ENCODE measurements at places on chromosomes 2 and 18.

DNA sequence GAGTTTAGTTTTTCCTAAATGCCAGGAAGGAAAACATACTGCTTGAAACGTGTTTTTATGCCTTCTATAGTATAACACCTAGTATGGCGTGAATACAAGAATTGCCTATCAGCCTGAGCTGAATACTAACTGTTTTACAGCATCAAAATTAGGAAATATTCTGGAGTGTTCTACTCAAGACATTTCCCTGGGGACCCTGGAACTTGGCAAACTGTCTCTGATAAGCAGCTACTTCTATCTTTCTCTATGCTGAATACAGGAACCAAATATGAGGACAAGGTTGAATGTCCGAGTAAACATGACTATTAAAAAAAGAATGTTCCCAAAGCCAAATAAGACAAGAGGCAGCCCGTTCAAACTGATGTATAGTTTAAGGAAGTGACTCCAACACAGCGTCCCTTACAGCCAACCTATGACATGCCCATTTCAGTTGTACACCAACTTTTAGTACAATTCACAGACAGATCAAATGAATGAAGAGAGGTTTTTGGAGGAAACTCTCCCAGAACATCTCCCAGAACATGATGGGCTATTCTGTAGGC is 951.3 kb upstream of the ACVR2A start:
- DNase-seq: no peak

DNA sequence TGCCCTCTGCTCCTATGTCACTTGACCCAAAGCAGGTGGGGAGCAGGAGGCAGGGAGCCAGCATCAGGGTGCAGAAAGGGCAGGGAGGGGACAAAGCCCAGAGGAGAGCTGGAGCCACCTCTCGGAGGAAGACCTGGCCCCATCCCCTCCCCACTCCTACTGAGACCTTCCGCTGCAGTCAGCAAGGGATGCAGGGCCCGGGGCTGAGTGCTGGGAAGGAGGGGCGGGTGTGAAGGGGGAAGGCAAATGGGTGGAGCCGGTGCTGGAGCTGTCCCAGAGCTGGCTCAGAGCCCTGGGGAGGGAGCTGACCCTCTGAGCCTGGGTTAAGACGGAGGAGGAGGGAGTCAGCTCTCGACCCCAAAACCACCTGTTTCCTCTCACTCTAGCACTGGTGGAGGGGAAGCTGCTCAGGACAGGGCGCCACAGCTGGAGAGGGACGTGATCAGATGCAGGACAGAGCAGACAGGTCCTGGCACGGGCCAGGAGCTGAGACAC is 33.8 kb downstream of the HS1BP3 start:
- no peak for DNase-seq

DNA sequence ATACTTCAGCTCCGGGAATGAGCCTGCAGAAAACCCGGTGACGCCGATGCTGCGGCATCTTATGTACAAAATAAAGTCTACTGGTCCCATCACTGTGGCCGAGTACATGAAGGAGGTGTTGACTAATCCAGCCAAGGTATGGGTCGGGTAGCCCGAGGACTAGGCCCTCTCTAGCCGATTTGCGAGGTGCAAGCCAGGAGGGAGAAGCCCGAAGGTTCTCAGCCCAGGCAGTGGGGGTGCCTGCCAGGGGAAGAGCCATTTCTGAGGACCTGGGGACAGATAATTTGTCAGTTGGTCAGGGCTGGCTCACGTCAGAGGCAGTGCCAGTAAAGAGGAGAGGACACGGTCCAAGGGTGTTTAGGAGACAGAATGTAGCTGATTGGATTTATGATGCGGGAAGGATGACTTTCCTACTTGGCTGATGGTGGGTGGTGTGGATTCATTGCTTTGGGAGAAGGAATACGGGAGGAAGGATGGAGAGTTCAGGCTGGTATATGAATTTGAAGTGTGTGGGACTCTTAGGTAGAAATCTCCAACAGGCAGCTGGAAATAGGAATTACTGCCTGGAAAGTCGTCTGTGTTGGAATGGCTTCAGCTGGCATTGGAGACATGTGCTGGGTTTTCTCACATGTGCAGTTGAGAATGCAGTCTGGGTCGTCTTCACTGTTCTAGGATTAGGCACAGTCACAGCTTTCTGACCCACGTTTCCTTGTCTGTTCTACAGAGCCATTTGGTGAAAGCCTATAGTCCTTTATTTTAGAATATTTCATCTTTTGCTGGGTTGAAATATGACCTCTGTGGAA is 874 bp downstream of the NDUFAF7 start:
- DNase-seq: no peak

DNA sequence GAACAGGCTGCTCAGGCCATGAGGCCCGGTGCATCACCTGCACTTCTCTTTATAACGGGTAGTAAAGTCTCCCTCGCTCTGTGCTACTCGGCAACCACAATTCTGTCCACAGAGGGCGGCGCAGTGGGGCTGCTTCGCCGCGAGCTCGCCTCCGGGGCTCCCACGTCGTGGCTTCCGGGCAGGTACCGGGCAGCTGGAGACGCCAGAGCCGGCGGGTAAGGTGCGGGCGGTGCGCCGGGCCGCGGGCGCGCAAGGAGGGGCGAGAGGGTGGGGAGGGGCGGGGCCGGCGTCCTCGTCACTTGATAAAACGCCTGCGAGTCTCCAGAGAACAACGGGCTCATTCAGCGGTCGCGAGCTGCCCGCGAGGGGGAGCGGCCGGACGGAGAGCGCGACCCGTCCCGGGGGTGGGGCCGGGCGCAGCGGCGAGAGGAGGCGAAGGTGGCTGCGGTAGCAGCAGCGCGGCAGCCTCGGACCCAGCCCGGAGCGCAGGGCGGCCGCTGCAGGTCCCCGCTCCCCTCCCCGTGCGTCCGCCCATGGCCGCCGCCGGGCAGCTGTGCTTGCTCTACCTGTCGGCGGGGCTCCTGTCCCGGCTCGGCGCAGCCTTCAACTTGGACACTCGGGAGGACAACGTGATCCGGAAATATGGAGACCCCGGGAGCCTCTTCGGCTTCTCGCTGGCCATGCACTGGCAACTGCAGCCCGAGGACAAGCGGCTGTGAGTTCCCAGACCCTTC is at the start of gene ITGA6:
Gene ITGA6, plus strand, starts transcription at position 331 of the 734 bp plus-strand sequence.
- peak; percentile 47 for DNase-seq

- no peak for DNase-seq
Observed at GRCh38 chr2:31666878-31667277, 86.1 kb upstream of the SRD5A2 start.

GRCh38 chr2:188399159-188399558 is 107.5 kb downstream of the GULP1 start:
- DNase-seq: no peak

DNA sequence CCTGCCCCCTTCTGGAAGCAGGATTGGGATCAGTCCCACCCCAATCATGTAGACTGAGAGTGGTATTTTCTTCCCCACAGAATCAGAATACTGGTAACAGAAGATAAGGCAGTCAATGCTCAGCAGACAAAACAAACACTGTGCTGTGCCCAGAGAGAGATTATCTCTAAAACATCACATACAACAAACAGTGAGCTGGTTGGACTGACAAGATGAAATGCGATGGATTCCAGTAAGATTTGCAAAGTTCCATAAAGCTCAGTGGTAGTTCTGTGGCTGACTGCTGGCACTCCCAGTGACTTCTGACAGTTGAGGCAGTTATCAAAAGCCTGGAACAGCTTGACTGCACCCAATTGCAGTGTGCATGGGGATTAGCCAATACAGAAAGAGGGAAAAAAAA is 311.5 kb upstream of the MGAT5 start:
- DNase-seq: no peak

DNA sequence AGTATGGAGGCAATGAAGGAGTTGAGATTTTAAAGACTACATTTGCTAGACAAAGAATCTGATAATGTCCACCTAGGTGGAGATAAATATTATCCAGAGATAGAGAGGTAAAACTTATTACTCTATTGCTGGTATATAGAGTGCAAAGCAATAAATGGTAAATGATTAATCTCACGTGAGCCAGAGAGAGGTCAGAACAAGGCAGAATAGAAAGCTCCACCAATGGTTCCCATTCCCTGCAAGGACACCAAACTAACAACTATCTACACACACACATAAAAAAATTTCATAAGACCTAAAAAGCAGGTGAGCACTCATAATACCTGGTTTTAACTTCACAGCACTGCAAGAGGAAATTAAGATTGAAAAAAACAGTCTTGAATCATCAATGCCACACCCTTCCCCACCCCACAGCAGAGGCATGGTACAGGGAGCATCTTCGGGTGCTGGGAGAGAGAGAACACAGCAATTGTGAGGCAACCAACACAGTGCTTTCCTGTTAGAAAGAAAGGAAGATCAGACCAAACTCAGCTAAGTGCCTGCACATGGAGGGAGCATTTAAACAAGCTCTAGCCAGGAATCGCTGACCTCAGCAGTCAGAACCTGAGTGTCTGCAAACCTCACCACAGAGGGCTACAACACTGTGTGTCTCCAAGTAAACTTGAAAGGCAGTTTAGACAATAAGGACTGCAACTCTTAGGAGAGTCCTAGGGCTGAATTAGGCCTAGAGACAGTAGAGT is 1432.6 kb upstream of the TMEFF2 start:
- DNase-seq: no peak

DNA sequence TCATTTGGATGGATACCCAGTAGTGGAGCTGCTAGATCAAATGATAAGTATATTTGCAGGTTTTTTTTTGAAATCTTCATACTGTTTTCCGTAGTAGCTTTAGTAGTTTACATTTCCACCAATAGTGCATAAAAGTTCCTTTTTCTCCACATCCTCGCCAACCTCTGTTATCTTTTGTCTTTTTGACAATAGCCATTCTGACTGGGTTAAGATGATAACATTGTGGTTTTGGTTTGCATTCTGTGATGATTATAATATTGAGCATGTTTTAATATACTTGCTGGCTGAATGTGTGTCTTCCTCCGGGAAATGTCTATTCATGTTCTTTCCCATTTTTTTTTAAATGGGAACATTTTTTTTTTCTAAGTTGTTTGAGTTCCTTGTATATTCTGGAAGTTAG is 260.0 kb downstream of the GULP1 start:
- no peak for DNase-seq

DNA sequence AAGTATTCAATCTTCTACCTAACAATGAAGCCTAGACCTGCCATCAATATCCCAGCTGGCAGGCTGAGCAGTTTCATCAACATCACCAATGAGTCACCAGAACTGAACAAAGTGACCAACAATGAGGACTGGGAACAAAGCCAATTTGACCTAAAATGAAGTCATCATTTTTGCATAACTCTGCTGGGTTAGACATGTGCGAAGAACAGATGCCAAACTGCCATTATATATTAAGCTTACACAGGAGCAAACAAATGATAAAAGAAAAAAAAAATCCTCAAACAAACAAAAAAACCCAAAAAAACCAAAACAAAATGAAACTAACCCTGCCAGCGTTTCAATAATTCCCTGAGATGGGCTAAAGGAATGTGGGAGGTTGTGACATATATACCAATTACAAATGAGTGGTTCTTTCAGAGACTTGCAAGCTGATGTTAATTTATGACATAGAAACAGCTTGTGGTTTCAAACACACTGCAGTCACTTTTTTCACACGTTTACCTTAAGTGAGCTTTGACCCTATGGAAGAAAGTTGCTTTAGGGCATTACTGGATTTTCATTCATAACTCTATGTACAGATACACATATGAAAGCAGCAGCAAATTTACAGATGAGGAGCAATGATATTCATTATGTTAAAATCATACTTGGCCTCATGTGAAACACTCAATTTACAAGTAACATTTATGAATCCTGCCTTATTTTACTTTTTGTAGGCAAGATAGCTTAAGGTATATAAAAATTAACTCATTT is 56.9 kb upstream of the CCDC141 start:
- DNase-seq: no peak

DNA sequence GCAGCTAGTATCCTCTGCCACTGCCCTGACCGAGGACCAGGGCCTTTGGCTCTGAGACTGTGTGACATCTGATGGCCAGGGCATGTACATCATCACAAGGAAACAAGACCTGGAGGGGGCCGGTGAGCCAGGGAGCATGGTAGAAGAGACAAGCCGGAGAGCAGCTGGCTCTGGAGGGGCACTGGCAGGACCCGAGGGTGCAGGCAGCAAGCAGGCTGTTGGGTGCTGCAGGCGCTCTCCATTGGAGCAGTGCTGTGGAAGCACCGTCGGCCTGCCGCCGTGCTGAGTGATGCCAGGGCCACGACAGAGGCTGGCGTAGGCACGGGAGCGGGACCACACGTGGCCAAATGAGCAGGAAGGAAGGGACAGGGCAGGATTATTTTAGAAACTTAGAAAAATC is 335.2 kb downstream of the GBX2 start:
- no peak for DNase-seq

DNA sequence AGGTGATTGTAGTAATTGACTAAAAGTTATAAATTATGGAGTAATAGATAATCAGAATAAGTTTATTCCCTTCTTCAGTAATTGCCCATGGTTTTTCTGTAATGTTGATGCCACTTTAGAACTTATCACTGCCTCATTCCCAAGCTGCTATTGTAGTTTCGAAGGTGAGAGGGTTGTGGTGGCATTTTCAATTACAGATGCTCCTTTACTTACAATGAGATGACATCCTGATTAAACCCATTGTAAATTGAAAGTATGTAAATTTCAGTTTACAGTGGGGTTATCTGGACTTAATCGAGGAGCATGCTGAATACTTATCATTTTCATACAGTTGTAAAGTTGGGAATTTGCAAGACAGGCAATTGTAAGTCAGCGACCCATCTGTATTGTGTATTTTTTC is 2.9 kb downstream of the NDUFV2 start:
- DNase-seq: no peak

- no peak for DNase-seq
Observed at GRCh38 chr2:54728669-54729120, 5.2 kb downstream of the EML6 start.

DNA sequence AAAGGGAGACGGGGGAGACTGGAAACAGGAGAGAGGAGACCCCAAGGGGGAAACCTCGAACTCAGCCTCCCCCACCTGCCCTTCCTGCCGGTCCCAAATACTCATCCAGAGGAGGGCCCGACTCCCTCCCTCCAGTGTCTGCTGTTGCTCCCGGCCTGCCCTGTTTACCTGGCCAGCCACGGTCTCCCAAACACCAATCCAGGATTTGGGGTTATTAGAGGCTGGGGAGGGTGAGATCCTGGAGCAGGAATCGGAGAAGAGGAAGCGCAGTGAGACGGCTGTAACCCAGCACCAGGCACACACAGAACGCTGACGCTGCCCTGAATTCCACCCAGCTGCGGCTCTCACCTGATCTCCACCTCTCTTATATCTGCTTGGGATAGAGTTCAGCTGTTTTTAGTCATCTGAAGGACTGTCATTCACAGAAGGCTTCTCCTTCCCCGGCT is 213.0 kb downstream of the TNS1 start:
- DNase-seq: no peak

DNA sequence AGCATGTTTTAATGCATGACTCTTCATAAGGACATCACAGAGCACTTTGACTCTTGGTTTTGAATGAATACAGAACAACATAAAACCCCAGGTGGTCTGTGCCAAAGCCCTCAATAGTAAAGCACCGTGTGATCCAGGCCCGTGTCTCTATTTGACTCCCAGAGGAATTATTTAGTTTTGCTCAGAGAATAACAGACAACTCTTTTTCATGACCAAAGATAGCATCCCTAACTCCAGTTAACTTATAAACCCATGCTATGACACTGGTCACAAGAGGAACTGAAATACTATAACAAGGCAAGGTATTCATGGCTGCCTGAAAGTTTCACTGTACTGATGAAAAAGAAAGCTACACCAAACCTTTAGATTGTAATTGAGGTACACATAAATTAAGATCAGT is 128.4 kb downstream of the IKZF2 start:
- DNase-seq: no peak

Measured in stimulated activated CD8-positive, alpha-beta memory T cell treated with anti-CD3 and anti-CD28 coated beads, Interleukin-4, amount 100 ng/mL, for 4 hours (primary cell).